ENCODE measurements at places on chromosomes 7 and 10.
A peak's percentile ranks its signal among the peaks of the same experiment; 100 is the strongest.

GRCh38 chr10:52092390-52092789 lies 221.7 kb upstream of the DKK1 start:
- DNase-seq: no peak

GRCh38 chr10:66535439-66535838 lies 390.4 kb upstream of the LRRTM3 start:
- no peak for DNase-seq

DNA sequence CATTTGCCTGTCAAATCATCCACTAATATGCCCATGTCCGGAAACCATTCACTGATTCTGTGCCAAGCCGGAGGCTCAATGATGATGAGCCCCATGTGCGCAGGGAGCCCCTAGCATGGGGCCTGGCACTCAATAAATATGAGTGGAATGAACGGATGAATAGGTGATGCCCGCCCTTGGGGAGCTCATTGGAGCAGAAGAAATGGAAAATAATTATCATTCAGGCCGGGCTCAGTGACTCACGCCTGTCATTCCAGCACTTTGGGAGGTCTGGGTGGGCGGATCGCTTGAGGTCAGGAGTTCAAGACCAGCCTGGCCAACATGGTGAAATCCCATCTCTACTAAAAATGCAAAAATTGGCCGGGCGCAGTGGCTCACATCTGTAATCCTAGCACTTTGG lies 11.0 kb downstream of the RHBDD2 start:
- no peak for DNase-seq

DNA sequence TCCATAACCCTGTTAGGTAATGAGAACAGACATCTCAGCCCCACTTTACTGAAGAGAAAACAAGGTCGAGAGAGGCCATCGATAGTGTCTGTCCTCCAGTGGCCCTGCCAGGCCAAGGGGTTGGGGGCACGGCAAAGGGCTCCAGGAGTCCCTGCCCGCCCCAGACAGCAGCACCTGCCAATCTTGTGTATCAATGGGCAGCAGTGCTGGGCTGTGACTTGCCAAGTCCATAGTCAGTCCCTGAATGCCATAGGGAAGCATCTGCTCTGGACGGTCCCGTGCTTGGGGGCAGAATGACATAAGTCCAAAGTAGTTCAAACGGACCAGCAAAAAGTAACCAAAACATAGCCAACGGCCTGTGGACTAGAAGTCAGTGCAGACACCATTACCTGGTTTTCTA lies 33.2 kb downstream of the DLG5 start:
- DNase-seq: no peak

- no peak for DNase-seq
Observed at GRCh38 chr7:101680406-101681145, 51.5 kb upstream of the MYL10 start.

DNA sequence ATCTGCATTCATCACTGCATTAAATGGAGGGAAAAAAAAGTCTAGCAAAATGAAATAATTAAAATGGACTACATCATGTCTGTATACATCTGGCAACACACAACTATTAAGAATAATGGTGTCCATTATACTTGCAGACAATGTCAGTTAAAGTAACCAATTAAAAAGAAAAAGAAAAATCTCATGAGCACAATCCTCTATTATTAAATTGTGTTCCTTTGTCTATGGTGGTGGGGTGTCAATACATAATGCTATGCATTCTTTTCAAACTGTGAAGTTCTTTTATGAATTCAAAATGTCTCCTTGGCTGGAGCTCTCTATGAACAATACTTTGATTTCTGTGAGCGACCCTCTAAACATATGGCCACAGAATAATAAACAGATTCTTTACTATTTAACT lies 63.5 kb downstream of the NRP1 start:
- no peak for DNase-seq

DNA sequence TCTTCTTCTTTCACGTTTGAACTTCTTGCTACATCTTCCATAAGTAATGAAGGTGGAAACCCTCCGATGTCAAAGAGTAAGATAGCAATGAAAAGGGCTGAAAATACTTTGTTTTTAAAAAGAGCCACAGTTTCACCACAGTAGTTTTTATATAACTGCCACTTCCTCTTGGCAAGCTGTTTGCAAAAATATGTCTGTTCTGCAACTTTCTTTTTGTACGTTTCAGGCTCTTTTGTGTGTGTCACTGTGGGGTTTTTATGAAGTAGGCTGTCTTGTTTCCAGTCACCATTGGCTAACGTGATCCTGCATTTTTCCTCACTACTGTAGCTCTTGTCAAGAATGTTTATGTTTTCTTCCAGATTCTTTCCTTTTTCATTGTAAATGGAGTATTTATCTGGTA lies 55.6 kb downstream of the SLC16A9 start:
- DNase-seq: no peak

- DNase-seq: no peak
Observed at GRCh38 chr10:59885430-59886134, 20.8 kb downstream of the CCDC6 start.

DNA sequence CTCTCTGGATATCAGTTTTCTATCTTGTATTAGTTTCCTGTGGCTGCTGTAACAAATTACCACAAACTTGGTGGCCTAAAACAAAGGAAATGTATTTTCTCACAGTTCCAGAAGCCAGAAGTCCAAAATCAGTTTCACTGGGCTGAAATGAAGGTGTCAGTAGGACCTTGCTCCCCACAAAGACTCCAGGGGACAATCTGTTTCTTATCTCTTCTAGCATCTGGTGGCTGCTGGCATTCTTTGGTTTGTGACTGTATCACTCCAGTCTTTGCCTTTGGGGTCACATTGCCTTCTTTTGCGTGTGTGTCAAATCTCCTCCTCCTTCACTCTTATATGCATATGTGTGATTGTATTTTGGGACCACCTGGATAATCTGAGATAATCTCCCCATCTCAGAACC lies 153.0 kb upstream of the PRPS1L1 start:
- no peak for DNase-seq

- no peak for DNase-seq
Observed at GRCh38 chr10:83954193-83954799, 185.0 kb upstream of the GHITM start.

GRCh38 chr7:142806957-142807356 lies 36.2 kb downstream of the PRSS2 start:
- DNase-seq: no peak

DNA sequence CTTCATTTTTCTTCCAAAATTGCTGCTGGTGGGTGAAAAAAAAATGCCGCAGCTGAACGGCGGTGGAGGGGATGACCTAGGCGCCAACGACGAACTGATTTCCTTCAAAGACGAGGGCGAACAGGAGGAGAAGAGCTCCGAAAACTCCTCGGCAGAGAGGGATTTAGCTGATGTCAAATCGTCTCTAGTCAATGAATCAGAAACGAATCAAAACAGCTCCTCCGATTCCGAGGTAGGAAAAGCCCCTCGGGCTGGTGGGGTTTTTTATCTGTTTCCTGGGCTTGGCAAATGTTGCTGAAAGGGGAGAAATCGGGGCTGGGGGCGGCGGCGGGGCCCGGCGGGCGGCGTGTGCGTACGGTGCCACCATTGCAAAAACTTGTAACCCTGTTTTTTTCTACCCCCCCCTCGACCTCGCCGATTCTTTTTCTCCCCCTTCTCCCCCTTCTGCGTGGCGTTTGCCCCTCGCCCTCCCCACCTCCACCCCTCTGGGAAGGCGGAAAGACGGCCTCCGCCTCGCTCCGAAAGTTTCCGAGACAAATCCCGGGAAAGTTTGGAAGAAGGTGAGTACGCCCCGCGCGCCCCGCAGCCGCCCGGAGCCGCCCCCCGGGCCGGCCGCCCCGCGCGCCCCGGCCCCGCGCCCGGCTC lies 789 bp downstream of the TCF7L2 start:
- DNase-seq: no peak

- no peak for DNase-seq
Observed at GRCh38 chr10:104303594-104304355, 34.5 kb downstream of the ITPRIP start.

GRCh38 chr10:73218431-73219191 lies 28.4 kb downstream of the DNAJC9 start:
- no peak for DNase-seq

- peak; percentile 56 for DNase-seq
Observed at GRCh38 chr7:138008588-138009349, 6.9 kb upstream of the CREB3L2 start.

GRCh38 chr7:63087575-63088190 lies 911.0 kb upstream of the ZNF722 start:
- no peak for DNase-seq

- no peak for DNase-seq
Observed at GRCh38 chr10:12237265-12238220, 41.6 kb downstream of the CDC123 start.

GRCh38 chr7:115802415-115802814 lies 228.1 kb downstream of the TFEC start:
- no peak for DNase-seq

- DNase-seq: no peak
Observed at GRCh38 chr10:118254654-118255053, 87.5 kb downstream of the FAM204A start.

GRCh38 chr7:99128076-99128950 lies 15.6 kb downstream of the SMURF1 start:
- peak; percentile 83 for DNase-seq

DNA sequence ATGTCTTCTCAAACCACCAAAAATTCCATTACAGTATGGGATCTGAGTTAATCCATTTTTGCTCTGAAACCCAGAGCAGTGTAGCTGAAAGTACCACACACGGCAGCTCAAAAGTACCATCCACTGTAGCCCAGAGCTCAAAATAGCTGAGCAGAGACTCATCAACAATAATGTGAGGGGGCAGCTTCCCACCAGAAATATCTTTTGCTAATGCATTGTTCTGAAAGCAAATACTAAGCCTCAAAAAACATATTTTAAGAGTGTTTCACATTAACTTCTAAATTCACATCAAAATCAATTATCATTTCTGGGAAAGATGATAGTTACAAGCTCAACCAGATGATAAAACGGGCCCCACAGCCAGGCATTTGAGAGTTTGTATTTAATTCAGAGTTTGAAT lies 73.7 kb downstream of the ABLIM1 start:
- no peak for DNase-seq

GRCh38 chr7:136617176-136617575 lies 251.3 kb upstream of the CHRM2 start:
- no peak for DNase-seq

DNA sequence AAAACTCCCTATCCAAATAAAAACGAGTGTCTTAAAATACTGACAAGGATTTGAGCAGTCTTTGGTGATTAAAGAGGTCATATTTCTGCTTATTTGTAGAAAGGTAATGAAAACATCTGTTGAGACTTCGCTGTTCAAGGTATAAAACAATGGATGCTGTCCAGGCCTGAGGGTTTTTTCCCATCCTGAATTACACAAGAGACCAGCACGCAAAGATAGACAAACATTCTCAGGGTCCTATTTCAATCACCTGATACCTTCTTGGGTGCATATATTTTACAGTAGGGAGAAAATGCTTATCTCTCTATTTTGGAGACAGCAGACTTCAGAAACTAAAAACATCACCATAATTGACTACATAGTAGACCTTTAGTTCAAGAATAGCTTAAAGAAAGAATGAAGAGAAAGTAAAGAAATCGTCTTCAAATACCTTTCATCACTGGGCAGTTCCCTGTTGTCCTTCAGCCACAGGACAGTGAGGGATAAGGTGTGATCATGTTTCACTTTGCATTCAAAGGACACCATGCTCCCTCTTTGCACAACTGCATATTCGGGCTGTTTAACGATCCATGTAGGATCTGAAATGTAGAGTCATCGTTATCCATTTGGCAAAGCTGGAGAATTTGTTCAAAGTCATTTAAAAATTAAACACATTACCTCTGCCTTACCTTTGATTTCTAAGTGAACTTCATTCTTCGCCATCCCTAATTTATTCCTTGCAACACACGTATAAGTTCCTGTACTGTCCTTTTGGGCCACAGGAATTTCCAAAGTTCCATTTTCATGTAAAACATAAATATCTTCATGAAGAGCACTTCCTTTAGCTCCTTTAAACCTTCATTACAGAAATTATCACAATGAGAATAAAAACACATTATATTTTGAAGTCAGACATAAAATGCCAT lies 63.7 kb upstream of the LAMB4 start:
- DNase-seq: no peak

- no peak for DNase-seq
Observed at GRCh38 chr7:40772096-40772495, 637.3 kb downstream of the SUGCT start.

All from NCI-H774 (cell line).